ENCODE measurements at places on chromosomes 11 and 22.

DNA sequence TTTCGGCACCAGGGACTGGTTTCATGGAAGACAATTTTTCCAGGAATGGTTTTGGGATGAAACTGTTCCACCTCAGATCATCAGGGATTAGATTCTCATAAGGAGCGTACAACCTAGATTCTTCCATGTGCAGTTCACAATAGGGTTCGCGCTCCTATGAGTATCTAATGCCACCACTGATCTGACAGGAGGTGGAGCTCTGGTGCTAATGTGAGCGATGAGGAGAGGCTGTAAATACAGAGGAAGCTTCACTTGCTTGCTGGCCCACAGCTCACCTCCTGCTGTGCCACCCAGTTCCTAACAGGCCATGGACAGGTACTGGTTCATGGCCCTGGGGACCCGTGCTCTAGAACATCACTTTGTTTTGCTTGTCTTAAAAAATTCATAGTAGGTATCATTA, 41.8 kb upstream of the AMPD3 start:
- DNase-seq = peak; percentile 1

GRCh38 chr11:17686231-17686980, 33.0 kb upstream of the MYOD1 start:
- no peak for DNase-seq

- peak; percentile 99 for DNase-seq
Measured at GRCh38 chr11:92558323-92558722, 333.7 kb downstream of the FAT3 start.

- no peak for DNase-seq
Measured at GRCh38 chr11:6650980-6651379, 4.6 kb downstream of the DCHS1 start.

GRCh38 chr11:3094223-3094824, 37.1 kb upstream of the CARS1 start:
- no peak for DNase-seq
